ENCODE measurements at places on chromosomes 7 and 10.

GRCh38 chr7:39637400-39637799, 14.0 kb downstream of the RALA start:
- DNase-seq = no peak

DNA sequence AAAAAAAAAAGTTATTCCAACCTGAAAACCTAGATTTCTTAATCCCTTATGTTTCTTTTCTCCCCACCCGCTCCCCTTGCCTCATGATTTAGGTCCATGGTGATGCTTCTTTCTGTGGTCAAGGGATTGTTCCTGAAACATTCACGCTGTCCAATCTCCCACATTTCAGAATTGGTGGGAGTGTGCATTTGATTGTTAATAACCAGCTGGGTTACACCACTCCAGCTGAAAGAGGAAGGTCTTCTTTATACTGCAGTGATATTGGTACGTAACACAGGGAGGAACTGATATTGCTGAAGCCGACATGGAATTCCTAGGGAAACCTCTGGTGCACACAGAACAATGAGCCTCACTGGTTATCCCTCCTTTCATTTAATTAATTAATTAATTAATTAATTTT, 22.7 kb downstream of the DHTKD1 start:
- no peak for DNase-seq

DNA sequence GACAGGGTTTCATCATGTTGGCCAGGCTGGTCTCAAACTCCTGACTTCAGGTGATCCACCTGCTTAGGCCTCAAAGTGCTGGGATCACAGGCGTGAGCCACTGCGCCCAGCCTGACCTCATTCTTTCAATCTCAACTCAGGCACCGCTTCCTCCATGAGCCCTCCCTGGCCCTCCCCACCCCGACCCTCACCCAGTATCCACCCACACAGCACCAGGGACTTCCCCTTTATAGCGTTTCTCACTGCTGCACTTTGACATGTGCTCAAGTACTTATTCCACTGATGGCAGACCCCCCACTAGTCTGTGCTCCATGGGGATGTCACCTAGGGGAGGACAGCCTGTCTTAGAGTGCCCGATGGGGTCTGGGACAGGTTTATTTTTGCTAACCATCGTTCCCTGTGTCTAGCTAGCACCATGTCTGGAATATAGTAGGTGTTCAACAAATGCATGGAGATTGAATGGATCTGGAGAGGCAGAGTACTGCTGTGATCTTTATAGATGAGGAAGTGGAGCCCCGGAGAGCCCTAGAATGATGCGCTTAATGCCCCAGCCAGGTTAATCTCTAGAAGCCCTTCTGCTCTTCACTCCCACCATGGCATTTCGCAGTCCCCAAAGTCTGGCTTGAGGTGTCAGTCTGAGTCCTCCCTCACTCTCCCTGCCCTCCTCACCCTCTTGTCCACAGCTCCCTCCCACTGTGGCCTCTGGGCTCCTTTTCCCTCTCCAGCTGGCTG, 258.8 kb downstream of the RPS24 start:
- no peak for DNase-seq

- DNase-seq = no peak
These were observed 205.4 kb upstream of the SH2B2 start for GRCh38 chr7:102081244-102081627.

GRCh38 chr10:96664563-96664962, 55.8 kb downstream of the PIK3AP1 start:
- DNase-seq = peak; percentile 24

- DNase-seq = peak; percentile 62
These were observed 53.7 kb upstream of the KDM7A start for GRCh38 chr7:140230516-140230860.

GRCh38 chr7:44390701-44391100, 65.3 kb upstream of the CAMK2B start:
- peak; percentile 11 for DNase-seq

GRCh38 chr10:121669028-121669374, 70.8 kb upstream of the FGFR2 start:
- DNase-seq = no peak

GRCh38 chr7:108335269-108335918, 120.8 kb downstream of the NRCAM start:
- DNase-seq = no peak

GRCh38 chr7:140596519-140597427, 43.8 kb downstream of the DENND2A start:
- DNase-seq = no peak

DNA sequence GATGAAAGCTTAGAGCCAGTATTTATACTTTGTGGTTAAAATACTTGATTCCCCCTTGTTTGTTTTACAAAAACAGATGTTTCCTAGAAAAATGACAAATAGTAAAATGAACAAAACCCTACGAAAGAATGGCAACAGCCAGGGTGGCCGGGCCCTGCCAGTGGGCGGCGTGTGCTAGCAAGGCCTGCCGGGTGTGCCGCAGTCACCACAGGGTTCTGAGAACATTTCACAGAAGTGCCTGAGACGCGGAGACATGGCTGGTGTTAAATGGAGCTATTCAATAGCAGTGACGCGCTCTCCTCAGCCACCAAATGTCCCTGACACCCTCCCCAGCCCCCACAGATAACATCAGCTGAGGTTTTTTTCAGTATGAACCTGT, 14.5 kb downstream of the GPR146 start:
- no peak for DNase-seq

DNA sequence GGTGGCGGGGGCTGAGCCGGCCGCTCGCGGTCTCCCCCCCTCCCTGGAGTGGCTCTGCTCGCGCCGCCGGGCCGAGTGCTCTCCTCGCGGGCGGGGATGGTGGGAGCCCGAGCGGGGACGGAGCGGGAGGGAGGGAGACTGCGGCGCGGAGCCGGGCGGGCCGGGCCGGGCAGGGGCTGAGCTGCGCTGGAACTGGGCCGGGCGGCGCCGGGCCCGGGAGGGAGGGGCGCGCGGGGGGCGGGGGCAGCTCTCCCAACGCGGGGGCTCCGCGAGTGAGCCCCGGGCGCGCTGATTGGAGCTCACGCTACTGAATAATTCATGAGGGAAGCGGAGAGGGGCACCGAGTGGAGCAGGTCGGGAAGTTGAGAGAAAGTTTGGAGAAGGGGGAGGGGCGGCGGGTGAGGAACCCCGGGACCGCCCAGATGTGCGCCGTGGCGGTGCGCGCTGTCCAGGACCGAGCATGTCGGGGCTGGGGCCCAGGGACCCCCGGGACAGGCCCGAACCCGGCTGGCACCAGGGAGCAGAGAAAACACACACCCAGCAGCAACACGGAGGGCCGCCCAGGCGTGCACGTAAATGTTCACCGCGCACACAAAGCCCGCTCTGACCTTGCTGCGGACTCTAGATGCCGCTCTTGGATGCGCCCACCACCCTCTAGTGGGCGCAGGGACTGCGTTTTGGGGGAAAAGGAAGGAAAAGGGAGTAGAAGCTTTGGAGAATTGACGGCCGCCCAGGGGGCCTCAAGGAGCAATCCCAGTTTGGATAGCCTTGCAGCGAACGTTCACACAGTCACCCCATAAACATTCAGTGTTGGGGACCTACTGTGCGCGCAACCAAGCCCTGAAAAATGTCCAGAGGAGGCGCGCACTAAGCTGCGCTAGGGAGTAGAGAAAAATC, at the start of gene EPHB4:
TSS of gene EPHB4 (minus strand) at position 194 of the 897 bp plus-strand sequence. CDS start 493 bp downstream, outside the sequence.
- DNase-seq = peak; percentile 96

DNA sequence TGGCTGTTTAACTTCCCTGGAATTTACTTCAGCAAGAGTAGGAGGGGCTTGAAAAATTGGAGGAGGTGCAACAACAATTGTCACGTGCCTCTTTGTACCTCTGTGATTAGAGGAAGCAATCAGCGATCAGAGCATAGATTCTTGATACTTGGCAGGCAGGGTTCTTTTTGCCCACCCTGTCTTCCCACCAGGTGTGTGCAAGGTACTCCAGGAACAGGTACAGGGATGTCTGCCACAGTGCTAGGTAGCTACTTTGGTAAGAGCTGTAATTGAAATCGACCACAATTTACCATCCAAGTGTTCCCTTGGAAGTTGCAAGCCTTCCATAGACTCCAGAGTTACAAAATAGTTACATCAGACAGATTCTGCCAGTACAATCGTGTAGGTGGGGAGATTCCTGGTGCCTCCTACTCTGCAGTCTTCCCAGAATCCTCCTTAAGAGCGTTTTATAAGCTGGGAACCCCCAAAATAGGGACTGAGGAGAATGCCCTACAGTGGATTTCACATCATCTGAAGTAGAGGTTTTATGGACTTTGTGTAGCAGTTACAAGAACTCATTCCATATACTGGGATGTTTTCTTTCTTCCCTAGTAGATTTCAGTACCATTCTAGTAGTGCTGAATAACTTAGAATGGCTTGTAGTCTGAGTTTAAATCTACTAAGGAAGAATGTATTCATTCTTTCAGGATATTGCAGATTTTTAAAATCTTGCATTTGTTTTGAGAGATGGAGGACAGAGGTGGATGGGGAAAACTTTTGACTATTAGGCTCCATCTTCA, 101.9 kb downstream of the EXOC4 start:
- DNase-seq = no peak

DNA sequence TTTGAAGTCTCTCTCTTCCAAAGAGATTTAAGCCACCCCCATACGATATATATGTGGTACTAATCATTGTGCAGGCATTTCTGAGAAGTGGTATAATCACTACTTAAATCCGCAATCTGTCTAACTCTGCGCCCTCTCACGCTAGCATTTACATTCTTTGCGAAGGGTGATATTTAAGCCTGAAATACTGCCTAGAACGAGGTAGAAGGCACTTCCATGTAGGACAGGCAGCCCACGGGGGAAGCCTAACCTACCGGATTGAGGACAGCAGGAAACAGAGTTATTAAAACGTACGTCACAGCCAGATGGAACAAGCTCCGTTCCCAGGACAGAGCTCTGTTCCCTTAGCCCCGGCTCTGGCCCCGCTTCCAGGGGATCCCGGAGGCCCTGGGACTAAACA, 59.3 kb upstream of the ECHDC3 start:
- peak; percentile 49 for DNase-seq

GRCh38 chr7:20440472-20441105, 109.9 kb downstream of the ITGB8 start:
- peak; percentile 30 for DNase-seq

GRCh38 chr10:59803714-59804113, 50.5 kb upstream of the MRLN start:
- no peak for DNase-seq

- no peak for DNase-seq
These were observed 75.4 kb upstream of the SVIL start for GRCh38 chr10:29710128-29710527.

- no peak for DNase-seq
These were observed 36.8 kb upstream of the AKR1C1 start for GRCh38 chr10:4926400-4926799.

GRCh38 chr7:39102234-39102633, 124.5 kb downstream of the POU6F2 start:
- DNase-seq = no peak

DNA sequence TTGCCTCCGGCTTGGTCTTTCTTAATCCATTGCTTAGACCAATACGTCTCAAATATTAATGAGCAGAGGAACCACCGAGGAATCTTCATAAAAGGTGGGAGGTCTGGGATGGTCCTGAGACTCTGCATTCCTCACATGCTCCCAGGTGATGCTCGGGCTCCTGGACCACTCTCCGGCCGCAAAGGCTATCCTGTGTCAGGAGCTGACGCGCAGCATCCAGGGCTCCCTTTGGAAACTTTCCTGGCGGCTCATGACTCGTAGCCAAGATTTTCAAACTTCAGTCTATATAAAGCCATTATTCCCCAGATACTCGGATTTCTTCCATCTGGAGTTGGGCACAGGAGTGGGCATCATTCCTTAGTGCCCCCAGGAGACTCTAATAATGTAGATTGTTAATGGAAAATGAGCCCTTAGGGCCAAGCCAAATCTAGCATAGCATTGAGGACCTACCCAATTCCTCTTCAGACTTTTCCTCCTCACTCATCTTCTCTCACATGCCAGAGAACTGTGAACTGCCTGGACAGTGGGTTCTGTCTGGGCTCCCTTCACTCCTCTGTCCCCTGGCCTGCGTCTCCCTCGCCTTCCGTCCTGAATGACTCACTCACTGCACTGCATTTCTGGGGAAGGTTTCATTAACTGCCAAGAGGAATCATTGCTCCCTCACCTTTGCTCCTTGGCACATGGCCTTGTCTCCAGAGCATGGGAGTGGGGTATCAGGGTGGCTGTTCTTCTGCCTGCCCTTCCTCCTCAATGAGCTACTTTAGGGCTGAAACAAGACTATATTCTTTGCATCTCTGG, 89.3 kb downstream of the MKI67 start:
- no peak for DNase-seq

DNA sequence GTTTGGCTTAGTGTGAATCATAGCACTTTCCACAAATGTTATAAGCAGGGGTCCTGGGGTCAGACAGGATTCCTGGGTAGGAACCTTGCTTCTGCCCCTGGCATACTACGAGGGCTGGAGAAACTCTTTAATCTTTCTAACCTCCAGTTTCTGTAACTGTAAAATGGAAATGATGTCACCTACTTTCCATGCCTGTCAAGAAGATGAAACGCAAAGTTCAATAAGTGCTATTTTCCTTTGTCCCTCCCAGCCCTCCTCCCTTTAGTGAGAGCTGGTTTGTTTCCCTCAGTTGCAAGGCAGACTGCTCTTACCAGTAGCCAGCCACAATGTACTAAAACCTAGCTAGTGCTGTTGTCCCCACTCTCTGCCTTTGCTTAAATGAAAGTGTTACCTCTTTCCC, 117.1 kb upstream of the HPS1 start:
- no peak for DNase-seq

- DNase-seq = peak; percentile 93
These were observed at the start of gene CLIP2 for GRCh38 chr7:74289018-74289658. Gene CLIP2 (plus strand): TSS chr7:74289407. CDS start chr7:74317547, 28,140 bp downstream.

GRCh38 chr10:75858339-75858738, 426.9 kb downstream of the LRMDA start:
- DNase-seq = no peak

GRCh38 chr10:21327289-21327993, 198.0 kb downstream of the SKIDA1 start:
- DNase-seq = no peak

GRCh38 chr10:131928248-131929095, 27.7 kb downstream of the PPP2R2D start:
- peak; percentile 24 for DNase-seq

GRCh38 chr7:104264285-104264684, 56.5 kb upstream of the ORC5 start:
- no peak for DNase-seq

DNA sequence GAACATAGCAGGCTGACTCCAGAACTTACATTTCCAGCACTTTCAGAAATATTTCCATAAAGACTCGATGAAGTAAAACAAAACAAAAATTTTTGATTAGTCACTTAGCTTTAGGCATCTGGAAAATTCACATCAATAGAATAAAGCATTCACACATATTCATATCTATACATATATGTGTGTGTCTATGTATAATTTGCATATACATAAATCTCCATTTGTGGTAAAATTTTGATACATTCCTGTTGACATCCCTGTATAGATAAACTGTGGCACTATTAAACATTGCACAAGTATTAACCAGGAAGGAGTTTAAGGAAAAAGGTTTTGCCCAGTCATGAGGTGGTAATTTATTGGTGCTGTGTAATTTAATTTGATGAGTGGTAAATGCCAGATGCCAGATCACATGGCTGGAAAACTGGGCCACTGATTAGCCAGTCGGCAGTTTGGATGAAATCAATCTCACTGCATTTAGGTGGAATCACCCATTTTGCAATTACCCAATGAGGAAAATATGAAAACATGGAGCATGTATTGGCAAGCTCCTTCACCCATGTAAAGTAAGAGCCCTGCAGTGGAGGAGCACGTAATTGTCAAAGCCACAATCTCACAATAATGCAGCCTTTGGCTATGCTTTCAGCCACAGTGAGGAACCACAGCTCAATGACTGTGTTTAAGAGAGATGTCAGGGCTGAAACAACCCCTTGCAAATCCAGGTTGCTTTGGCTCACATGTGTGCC, 294.6 kb downstream of the RNLS start:
- DNase-seq = no peak

GRCh38 chr7:26675143-26675887, 189.1 kb downstream of the SKAP2 start:
- no peak for DNase-seq

- no peak for DNase-seq
These were observed 26.8 kb upstream of the SORCS3 start for GRCh38 chr10:104614245-104614831.

All from stomach (tissue), 19 donors.